Activated CD8-positive, alpha-beta memory T cell treated with anti-CD3 and anti-CD28 coated beads, Interleukin-2, amount 50 U/mL, for 4 hours (primary cell): ENCODE measurements at places on chromosomes 4 and X.
A peak's percentile ranks its signal among the peaks of the same experiment; 100 is the strongest.

- no peak for DNase-seq
Observed at GRCh38 chr4:27592738-27593137, 732.1 kb downstream of the STIM2 start.

DNA sequence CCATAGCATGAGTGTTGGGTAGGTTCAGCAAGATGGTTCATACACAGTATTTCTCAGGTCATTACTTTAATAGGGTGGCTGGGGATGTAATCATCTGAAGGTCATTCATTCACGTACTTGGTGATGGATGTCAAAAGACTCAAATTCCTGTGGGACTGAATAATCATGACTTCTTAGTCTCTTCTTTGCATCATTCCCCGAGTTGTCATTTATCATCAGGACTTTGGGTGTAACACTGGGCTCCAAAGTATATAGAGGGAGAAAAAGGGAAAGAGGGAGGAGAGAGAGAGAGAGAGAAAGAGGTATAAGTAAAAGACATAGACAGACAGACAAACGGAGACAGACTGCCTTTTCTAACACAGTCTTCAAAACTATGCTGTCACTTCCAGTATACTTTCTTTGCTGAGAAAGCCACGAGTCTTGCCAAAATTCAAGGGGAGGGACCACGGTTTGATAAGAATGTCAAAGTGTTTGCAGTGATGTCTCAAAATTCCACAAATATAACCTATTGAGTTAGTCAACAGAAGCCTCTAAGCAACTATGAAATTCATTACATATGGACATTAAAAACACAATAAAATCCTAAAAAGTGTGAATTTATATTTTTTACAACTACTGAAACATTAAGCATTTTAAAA is 55.9 kb downstream of the UGT2A3 start:
- no peak for DNase-seq

DNA sequence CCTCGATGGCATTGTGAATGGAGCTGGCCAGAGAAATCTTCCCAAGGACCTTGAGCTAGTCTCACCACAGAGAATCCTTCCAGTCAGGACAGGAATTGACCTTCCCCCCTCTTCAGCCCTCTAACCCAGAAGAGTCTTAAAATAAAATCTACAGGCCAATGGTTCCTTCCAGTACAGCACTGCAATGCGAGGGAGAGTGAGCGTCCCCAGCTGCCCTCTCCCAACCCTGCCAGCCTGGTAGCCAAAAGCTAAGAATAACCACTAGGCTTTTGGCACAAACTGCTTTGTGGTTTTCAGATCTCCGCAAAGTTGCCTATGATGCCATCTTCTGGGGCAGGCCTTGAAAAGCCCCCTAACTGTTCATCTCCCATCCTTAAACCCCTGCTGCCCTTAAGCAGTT is 175.1 kb downstream of the AR start:
- DNase-seq, result no peak

GRCh38 chr4:181475781-181476507 is 767.3 kb upstream of the TENM3 start:
- no peak for DNase-seq

GRCh38 chrX:100830547-100830946 is 10.4 kb downstream of the CSTF2 start:
- no peak for DNase-seq

- peak; percentile 88 for DNase-seq
Observed at GRCh38 chr4:56467284-56468096, at the start of gene SRP72. Gene SRP72, plus strand, starts transcription at chr4:56467617. Its CDS starts 19 bp downstream, at chr4:56467636.

DNA sequence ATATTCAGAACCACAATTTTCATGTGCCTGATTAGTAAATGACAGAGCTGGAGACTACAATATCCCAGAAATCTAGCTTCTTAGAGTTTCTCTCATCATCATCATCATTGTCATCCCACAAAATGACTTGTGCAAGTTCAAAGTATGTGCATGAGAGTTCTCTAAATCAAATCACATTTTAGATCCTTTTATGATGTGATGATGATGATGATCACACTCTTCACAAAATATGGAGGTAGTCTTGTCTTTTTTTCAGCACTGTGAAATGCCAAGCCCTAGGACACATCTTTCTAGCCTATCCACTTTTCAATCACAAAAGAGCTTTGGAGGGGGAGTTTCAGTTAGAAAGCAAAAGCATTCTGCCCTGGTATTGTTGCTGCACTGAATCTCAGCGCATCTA is 7.4 kb downstream of the MBNL3 start:
- no peak for DNase-seq

DNA sequence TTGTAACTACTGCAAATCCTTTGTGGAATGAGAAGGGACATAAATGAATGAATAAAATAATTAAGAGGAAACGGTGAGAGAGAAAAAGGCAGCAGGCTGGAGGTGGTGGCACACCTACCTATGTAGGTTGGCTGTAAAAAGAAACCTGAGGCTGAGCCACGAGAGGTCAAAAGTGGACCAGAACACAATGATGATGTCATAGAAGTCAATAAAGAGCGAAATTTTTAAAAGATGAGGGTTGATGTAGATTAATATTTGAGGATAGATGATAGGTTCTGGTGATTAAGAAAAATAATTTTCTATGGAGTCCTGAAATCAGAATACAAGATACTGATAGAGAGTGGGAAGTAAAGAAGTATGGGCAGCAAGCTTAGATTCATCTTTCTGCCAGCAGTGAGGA is 1.7 kb downstream of the TRPC5OS start:
- no peak for DNase-seq

GRCh38 chr4:155687380-155687982 is 20.8 kb downstream of the GUCY1A1 start:
- no peak for DNase-seq

GRCh38 chrX:129597905-129598304 is 56.9 kb downstream of the APLN start:
- DNase-seq, result no peak

- DNase-seq, result peak; percentile 61
Observed at GRCh38 chrX:107000013-107000515, at the start of gene MORC4. Gene MORC4, minus strand, starts transcription at chrX:107000212. Its CDS starts 243 bp downstream, at chrX:106999969.

- no peak for DNase-seq
Observed at GRCh38 chr4:186216465-186217024, 10.8 kb upstream of the KLKB1 start.

GRCh38 chrX:85998954-85999353 is 48.4 kb downstream of the CHM start:
- no peak for DNase-seq

GRCh38 chr4:114034189-114034588 is 54.7 kb upstream of the ARSJ start:
- no peak for DNase-seq

GRCh38 chr4:8320386-8320750 is 50.8 kb downstream of the HTRA3 start:
- no peak for DNase-seq

- peak; percentile 88 for DNase-seq
Observed at GRCh38 chrX:131792356-131792749, 230.7 kb upstream of the STK26 start.

DNA sequence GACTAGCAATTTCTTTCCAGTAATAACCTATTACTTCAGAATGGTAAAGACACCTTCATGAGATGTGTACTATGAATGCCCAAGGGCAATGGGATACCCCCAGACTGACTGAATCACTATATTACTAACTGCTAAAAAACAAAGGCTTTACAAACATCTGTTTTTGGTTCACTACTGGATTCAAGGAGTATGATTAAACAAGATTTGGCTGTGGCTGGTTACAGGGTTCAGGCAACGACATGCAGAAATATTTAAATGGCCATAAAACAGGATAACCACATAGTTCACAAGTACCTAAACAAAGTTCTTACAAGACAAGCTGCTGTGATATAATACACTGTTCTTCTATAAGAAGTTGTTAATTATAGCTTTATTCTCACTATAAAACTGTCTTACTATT is 128.2 kb downstream of the FRYL start:
- no peak for DNase-seq

GRCh38 chr4:57265831-57266582 is 155.8 kb upstream of the IGFBP7 start:
- no peak for DNase-seq

- no peak for DNase-seq
Observed at GRCh38 chrX:31232506-31232905, 160.7 kb upstream of the FTHL17 start.

DNA sequence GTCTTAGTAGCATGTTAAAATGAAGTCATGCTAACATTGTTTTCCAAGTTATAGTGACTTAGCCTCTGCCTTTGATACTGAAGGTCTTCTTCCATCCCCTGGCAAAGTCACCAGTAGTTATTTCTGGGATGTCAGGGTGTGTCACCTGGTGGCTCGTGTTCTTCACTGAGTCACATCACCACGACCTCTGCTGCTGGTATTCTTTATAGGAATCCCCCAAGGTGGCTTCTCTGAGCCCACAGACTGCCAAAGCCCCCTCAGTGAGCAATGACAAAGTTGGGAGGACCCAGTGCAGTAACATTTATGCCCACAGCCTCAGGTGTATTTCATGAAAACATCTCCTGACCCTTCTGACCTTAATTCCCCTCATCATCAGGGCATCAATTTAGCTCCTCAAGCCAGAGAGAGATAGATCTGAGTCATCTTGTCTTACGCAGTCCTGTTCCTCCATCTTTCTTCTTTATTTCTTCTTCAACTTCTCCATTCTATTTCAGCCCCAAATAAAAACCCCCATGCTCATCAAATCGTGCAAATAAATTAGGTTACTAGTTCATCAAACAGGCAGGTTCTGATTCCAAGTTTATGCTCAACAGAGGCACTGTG is 29.3 kb upstream of the GPRIN3 start:
- DNase-seq, result peak; percentile 21

DNA sequence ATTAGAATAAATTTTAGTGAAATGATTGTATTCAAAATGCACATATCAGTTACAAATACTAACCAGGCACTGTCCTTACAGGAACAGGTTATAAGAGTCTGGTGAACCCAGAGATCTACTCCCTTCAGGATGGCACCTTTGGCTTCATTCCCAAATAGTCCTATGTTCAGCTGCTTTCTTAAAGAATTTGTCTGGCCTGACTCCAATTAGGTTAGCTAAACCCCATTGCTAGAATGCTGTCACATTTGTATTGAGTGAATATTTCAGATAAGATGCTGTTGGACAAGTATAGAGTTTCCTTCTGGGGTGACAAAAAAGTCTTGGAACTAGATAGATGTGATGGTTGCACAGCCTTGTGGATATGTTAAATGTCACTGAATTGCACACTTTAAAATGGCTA is 69.4 kb downstream of the EFHC2 start:
- DNase-seq, result no peak

DNA sequence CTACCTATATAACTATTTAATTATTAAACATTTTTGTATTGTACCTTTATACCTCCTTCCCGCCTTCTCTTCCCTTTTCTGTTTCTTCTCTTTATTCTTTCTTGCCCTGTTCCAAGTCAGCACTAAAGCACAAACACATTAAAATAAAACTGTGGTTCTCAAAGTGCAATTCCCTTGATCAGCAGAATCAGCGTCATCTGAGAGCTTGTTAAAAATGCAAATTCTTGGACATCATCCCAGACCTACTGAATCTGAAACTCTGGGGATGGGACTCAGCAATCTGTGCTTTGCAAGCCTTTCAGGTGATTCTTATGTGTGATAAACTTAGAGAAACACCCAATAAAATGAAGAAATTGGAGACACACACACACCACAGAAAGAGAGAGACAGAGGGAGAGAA is 178.4 kb upstream of the BMP3 start:
- DNase-seq, result no peak

- no peak for DNase-seq
Observed at GRCh38 chrX:118208481-118208880, 91.9 kb upstream of the KLHL13 start.

- no peak for DNase-seq
Observed at GRCh38 chr4:8721621-8722020, 129.1 kb downstream of the CPZ start.

DNA sequence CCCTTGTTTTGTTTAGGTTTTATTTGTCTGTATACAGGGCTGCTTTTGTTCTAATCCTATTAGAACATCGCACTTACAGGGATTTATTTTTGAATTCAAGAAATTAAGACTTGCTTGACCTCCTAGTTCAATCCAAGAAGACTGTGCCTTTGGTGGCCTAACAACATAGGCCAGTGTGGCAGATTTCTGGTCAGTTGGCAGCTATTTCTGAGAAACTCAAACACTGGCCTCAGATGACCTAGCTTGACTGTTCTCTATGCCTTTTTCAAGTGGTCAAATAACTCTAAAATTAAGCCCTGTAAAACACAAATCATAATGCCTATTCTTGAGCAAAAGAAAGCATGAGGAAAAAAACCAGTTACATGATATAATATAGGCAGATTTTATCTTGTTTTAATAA is 89.3 kb upstream of the GPR34 start:
- DNase-seq, result no peak

DNA sequence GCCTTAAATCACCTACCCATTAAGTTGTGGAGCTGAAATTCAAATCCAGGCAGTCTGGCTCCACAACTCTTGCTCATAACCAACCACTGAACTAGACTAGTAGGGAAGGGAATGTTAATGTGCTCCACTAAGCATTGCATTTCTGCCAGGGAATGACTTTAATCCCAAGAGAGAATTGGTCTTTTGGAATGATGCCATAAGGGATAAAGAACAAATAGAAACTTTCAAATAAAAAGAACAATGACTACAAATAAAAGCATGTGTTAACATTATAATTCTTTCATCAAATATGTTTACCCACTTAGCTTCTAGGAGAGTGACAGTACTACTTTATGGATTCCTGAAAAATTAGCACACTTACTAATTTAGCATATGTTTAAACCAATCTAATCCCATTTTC is 905.9 kb downstream of the CENPC start:
- no peak for DNase-seq

DNA sequence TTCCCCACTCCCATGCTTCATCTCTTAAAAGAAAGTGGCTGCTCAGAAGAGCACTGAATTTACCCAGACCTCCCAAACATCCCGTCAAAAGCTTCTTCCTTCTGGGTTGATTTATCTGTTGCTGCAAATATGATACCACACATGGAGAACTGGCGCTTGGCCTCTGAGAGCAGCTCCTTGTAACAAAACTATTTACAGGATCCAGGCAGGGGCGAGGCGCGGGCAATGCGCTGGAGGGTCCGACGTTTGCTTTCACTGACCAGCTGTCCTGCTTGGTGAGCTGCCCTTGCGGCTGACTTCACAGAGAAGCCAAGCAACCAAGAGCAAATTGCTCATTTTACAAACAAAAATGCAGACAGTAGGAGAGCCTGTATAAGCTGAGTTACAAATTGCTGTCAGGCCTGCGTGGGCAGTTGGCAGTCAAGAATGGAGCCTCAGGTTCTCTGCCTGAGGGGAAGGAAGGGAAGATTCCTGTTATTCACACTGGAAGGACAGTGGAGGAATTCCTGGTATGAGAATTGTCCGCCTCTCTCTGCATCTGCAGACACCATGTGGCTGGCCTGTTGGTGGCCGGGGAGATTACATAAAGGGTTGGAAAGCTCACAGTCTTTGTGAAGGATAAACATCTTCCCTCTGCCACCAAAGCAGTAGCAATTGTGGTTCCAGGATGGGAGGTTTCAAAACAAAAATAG is 192.2 kb upstream of the LEF1 start:
- no peak for DNase-seq

DNA sequence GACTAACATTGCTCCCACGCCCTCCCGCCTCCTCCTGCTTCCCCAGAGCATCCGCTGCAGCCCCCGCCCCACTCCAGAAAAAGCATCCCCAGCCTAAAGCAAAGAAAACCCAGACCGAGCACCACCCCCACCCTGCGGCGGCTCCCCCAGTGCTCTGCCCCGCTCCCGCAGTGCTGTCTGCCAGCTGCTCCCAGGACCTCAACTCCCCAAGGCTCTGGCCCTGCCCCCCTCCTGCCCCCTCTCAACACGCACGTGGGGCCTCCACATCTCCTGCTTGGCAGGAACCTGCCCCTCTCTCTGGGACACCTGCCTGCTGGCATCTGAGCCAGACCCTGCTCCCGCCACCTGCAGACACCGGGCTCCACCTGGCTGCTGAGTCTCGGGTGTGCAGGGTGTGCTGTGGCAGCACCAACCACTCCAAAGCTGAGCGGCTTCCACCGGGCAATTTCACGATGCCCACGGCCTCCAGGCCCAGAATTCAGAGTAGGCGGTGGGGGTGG is 79.4 kb downstream of the FAM53A start:
- peak; percentile 15 for DNase-seq
